ENCODE measurements at places on chromosomes 6 and 20. TPM values are rescaled to one million over a fixed set of nuclear protein-coding genes. Genes with fewer than 3 reads are reported as not detected.

SRSF6 gene
- total RNA-seq, result 19.4 TPM

ZNF311 gene
- total RNA-seq, result not detected

LINC00237 gene
- not detected for total RNA-seq

B3GALT4 gene
- total RNA-seq, result 1.0 TPM

TSBP1 gene
- not detected for total RNA-seq

ECT2L gene
- total RNA-seq, result not detected

C20orf144 gene
- total RNA-seq, result not detected

LIN28B gene
- total RNA-seq, result not detected

SLC44A4 gene
- total RNA-seq, result not detected

C20orf202 gene
- not detected for total RNA-seq

PREP gene
- 59.5 TPM for total RNA-seq

PLEKHG1 gene
- 7.7 TPM for total RNA-seq

AVP gene
- total RNA-seq, result not detected

MUC21 gene
- total RNA-seq, result not detected

DEFB121 gene
- not detected for total RNA-seq

SLC22A1 gene
- total RNA-seq, result 1.4 TPM

DPPA5 gene
- total RNA-seq, result not detected

EDEM2 gene
- 7.2 TPM for total RNA-seq

SMLR1 gene
- not detected for total RNA-seq

BTBD3 gene
- 13.8 TPM for total RNA-seq

SIRPD gene
- total RNA-seq, result not detected

PAK5 gene
- not detected for total RNA-seq

TEAD3 gene
- 14.8 TPM for total RNA-seq

UNC93A gene
- total RNA-seq, result not detected

RAB44 gene
- not detected for total RNA-seq

FRK gene
- 4.8 TPM for total RNA-seq

EGFL8 gene
- total RNA-seq, result 7.1 TPM

DUSP15 gene
- total RNA-seq, result not detected

HAO1 gene
- 0.23 TPM for total RNA-seq

OR12D3 gene
- total RNA-seq, result not detected

RWDD1 gene
- 57.3 TPM for total RNA-seq

WFDC8 gene
- not detected for total RNA-seq

ZC3H12D gene
- total RNA-seq, result 0.36 TPM

PPP1R18 gene
- total RNA-seq, result 4.4 TPM

CLIC5 gene
- total RNA-seq, result 87.8 TPM

ZNF341 gene
- total RNA-seq, result 2.3 TPM

SLC24A3 gene
- 3.3 TPM for total RNA-seq

SLC17A1 gene
- total RNA-seq, result not detected

ZSCAN23 gene
- total RNA-seq, result not detected

RGS17 gene
- not detected for total RNA-seq

LHFPL5 gene
- not detected for total RNA-seq

PRDM1 gene
- total RNA-seq, result 2.1 TPM

RRAGD gene
- total RNA-seq, result 173 TPM

CRISP3 gene
- not detected for total RNA-seq

RNF144B gene
- 47.0 TPM for total RNA-seq

NRSN1 gene
- total RNA-seq, result not detected

DDO gene
- total RNA-seq, result 1.8 TPM

LTB gene
- total RNA-seq, result not detected

OR2J1 gene
- total RNA-seq, result not detected

WFDC13 gene
- total RNA-seq, result not detected

SLC13A3 gene
- total RNA-seq, result 2.8 TPM
